LNCaP clone FGC (cell line): ENCODE measurements at places on chromosomes 4 and X.

DNA sequence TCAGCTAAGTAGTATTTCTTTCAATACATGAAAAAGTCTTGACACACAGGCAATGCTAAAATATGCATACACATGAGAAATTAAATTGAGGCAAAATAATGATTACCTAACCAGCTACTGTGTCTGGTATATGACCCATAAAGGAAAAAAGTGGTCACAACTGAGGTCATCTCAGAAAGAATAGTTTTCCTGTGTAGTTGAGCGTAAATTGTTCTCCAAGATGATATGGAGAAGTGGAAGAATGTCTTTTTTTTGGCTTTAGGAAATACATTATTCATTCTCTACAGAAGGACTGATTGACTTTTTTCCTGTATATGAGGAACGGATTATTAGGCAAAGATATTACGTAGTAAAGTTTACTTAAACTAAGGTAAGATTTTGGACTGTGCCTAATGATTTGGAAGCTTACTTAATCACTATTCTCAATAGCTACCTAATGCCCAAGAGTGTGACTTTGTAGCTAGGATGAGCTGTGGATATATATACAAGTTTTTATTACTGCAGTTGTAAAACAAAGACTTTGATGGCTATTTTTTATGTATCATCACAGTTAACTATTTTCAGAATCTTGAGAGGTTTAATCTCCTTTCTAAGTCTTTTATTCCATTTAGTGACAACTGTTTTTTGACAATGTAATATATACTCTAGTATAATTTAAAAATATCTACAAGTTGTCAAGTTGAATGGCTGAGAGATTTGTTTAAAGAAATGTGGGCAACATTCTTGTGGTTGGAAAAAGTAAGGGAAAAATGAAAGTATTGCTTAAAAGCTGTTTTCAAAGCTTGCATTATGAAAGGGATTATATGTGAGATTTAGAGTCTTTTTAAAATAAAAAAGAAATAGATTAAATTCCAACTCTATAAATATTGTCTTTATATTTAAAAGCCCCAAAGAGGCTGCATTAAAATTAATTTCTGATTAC, 100.2 kb downstream of the PDLIM5 start:
- no peak for DNase-seq

DNA sequence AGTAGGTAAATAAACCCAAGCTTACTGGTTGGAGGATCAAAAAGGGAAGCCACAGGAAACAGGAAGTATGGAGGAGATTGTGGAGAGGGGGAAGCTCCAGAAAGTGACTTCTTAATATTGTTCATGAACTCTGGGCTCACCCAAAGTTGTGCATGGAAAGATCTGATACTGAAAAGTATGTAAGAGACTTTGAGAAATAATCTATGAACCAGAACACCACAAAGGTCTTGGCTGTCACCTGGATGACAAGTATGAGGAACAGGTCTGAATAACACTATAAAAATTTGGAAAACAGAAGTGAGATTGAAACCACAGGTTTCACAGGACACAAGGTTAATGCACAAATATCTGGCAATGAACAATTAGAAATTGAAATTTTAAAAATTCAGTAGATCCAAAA, 567.4 kb downstream of the INPP4B start:
- no peak for DNase-seq

GRCh38 chr4:130146773-130147172, 1050.8 kb downstream of the C4orf33 start:
- DNase-seq: no peak

- no peak for DNase-seq
These were observed 22.2 kb downstream of the SMIM43 start for GRCh38 chr4:121742794-121743193.

GRCh38 chr4:6217716-6218381, 17.5 kb upstream of the JAKMIP1 start:
- no peak for DNase-seq

GRCh38 chr4:15414551-15415091, 13.2 kb upstream of the C1QTNF7 start:
- no peak for DNase-seq

- no peak for DNase-seq
These were observed 14.8 kb downstream of the FAM53A start for GRCh38 chr4:1669270-1669669.

DNA sequence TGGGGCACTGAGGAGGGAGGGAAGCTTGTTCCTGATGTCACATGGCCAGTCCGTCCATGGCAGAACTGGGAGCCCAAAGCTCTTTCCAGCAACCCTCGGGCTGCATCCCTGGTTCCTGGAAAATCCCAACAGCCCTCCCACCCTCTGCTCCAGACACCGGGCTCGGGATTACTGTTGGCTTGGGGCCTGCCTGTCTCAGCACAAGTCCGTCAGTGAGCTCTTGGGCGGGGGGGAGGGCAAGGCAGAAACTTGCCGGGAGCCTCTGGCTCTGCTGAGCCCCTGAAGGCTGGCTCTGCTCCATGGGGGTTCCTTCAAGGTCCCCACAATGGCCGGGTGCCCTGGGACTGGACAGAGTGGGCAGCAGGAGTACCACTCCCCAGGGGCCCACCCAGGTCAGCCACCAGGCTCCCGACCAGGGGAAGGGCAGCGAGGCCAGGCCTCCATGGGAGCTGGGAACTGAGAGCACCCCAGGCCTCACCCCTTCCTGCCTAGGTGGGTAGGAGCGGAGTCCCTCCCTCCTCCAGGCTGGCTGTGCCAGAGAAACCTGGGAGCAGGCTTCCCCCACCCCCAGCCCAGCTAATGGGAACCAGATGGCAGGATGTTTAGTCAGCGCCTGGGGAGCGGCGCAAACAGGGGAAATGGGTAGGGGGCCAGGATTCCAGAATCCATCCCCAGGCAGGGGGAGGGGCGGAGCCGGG, 6.4 kb upstream of the HAUS7 start:
- DNase-seq: no peak

DNA sequence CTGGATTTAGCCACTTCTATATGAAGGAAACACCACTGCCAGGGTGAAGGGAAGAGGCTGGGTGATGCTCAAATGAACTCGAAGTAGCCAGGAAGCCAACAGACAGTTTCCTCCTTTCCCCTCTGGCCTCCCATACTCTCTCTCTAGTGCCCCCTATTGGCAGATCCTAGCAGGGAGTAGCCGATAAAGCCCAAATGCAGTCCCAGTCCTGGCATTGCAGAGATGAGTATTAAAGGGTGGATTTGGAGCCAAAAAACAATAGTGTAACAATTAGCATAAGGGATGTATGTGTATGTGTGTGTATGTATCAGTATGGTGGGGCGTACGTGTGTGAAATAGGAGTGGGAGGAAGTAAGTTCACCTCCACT, 213.8 kb upstream of the LDB2 start:
- no peak for DNase-seq

GRCh38 chrX:44495091-44495490, 47.6 kb downstream of the FUNDC1 start:
- DNase-seq: no peak

DNA sequence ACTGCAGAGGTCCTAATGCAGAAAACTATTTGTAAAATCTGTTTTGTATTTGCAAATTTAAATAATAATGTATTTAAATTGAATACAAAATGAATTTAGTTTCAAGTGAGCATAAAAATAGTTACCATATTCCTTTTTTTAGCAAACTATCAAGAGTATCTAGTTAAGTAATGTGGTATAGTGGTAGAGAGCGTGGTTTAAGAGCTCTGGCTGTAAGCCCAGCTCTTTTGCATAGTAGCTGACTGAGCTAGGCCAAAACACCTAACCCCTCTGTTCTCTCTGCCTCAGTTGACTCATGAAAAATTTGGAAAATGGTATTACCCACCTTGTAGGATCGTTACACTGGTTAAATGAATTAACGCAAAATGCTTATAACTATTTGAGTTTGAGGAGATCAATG, 18.1 kb upstream of the ADAD1 start:
- no peak for DNase-seq

DNA sequence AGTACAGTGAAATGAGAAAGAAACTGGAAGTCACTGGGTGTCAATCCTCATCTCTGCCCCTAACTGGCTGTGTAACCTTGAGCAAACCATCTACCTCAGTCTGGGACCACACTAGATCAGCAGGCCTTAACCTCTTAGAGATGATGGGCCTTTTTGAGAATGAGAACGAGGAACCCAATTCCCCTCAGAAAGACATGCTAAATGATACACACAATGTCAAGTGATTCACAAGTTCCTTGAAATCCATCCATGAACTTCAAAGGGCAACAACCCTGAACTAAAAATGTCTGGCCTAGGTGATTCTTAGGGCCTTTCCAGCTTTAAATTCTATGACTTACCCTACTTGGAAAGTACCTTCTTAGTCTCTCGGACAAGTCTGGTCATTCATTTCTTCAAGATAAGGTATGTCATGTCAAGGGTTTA, 47.4 kb downstream of the ACSL4 start:
- no peak for DNase-seq

- DNase-seq: no peak
These were observed 173.6 kb upstream of the SFRP2 start for GRCh38 chr4:153962311-153963039.

- no peak for DNase-seq
These were observed 836 bp downstream of the PRRG1 start for GRCh38 chrX:37350034-37350365.
